ENCODE measurements at places on chromosomes 2 and 18. TPM values are rescaled to one million over a fixed set of nuclear protein-coding genes. Genes with fewer than 3 reads are reported as not detected.

Gene HOXD3
- not detected for total RNA-seq

Gene CXCR1
- 2.7 TPM for total RNA-seq

Gene RESP18
- total RNA-seq, result not detected

Gene ELOA2
- not detected for total RNA-seq

Gene HOXD13
- total RNA-seq, result not detected

Gene ARHGAP28
- total RNA-seq, result not detected

Gene DGUOK
- total RNA-seq, result 75.6 TPM

Gene LYG1
- total RNA-seq, result 0.88 TPM

Gene TSHZ1
- 18.2 TPM for total RNA-seq

- DNase-seq, result peak; percentile 63
These were observed 41.1 kb downstream of the NHEJ1 start for GRCh38 chr2:219119422-219120043.

DNA sequence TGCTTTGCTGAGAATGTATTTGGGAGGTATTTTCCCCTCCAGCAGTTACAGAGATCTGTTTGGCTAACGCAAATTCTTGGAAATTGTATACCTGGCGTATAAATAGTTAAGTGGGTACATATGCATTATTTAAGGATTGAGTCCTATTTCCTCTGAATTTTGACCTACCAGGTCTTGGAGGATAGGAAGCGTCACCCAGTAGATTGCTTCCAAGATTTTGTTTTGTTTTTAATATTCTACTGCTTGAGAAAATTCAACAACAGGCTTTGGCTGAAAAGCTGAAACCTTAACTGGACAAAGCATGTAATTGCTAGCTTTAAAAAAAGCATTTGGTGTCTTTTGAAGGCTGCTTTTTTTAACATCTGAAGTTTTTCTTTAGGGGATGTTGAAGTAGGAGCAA is 150.1 kb downstream of the WDSUB1 start:
- DNase-seq, result no peak

GRCh38 chr2:136310005-136310495 is 192.1 kb upstream of the CXCR4 start:
- DNase-seq, result peak; percentile 24

GRCh38 chr18:35407871-35408481 is 30.8 kb upstream of the ZNF396 start:
- DNase-seq, result peak; percentile 33

- DNase-seq, result no peak
These were observed 27.5 kb downstream of the CNRIP1 start for GRCh38 chr2:68292108-68292710.

DNA sequence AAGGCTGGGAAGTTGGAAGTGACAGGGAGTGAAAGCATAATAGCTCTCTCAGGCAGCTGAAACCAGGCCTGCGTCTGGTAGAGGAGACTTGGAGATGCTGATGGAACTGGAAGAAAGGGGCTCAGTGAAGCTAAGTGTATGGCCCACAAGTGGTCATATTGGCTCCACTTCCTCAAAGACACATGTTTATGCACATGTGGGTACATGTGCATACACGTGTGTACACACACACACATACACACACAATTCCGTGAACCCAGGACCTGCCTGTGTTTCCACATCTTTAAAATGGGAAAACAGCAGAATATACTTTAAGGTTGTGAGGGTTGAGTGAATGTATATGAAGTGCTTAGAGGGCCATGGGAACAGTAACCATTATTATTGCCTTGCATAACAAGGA is 160.9 kb downstream of the ARL6IP6 start:
- DNase-seq, result no peak

- no peak for DNase-seq
These were observed 86.5 kb downstream of the ROCK2 start for GRCh38 chr2:11257964-11258363.

- DNase-seq, result no peak
These were observed 116.0 kb downstream of the COPS8 start for GRCh38 chr2:237201461-237202287.

GRCh38 chr2:23114299-23114698 is 270.7 kb upstream of the KLHL29 start:
- DNase-seq, result no peak

GRCh38 chr2:217798743-217799562 is 203.8 kb downstream of the TNS1 start:
- DNase-seq, result no peak

GRCh38 chr2:37829202-37829601 is 95.9 kb upstream of the RMDN2 start:
- DNase-seq, result no peak

- DNase-seq, result no peak
These were observed 64.3 kb downstream of the EDAR start for GRCh38 chr2:108924580-108925251.

- no peak for DNase-seq
These were observed 36.9 kb downstream of the NAPG start for GRCh38 chr18:10562773-10563160.

- DNase-seq, result no peak
These were observed 62.6 kb downstream of the SMAD7 start for GRCh38 chr18:48887905-48888772.

DNA sequence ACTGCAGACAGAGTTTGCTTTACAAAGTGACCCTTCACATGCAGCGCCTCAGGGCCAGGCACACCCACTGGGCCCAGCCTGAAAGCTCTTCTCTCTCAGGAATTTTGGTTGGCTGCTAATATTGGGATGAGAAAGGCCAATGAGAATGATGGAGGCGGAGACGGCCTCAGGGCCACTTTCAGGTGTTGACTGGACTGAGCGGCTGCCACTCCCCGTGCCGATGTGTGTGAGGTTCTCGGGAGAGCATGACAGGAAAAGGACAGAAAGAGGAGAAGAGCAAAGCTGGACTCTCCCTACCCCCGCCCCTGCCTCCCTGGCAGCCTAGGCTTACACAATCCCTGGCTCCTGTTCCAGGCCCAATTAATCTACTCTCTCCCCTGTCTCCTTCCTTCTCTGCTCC is 155.7 kb downstream of the CELF4 start:
- DNase-seq, result no peak

DNA sequence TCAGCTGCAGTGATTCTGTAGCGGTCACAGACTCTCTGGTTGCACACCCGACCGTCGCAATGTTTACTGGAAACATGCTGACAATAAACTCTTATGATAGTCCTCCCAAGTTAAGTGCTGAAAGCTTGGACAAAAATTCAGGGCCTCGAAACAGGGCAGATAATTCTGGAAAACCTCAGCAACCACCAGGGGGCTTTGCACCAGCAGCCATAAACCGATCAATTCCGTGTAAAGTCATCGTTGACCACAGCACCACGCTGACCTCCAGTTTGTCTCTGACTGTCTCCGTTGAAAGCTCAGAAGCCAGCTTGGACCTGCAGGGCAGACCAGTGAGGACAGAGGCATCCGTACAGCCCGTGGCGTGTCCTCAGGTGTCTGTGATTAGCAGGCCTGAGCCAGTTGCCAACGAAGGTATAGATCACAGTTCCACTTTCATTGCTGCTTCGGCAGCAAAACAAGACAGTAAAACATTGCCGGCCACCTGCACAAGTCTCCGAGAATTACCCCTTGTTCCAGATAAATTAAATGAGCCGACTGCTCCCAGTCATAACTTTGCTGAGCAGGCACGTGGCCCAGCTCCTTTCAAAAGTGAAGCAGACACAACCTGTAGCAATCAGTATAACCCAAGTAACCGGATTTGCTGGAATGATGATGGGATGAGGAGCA is 166.1 kb downstream of the ASXL3 start:
- no peak for DNase-seq

GRCh38 chr2:78676921-78677696 is 348.4 kb upstream of the REG3G start:
- DNase-seq, result no peak

- no peak for DNase-seq
These were observed 126.1 kb downstream of the CLIP4 start for GRCh38 chr2:29241341-29241740.

DNA sequence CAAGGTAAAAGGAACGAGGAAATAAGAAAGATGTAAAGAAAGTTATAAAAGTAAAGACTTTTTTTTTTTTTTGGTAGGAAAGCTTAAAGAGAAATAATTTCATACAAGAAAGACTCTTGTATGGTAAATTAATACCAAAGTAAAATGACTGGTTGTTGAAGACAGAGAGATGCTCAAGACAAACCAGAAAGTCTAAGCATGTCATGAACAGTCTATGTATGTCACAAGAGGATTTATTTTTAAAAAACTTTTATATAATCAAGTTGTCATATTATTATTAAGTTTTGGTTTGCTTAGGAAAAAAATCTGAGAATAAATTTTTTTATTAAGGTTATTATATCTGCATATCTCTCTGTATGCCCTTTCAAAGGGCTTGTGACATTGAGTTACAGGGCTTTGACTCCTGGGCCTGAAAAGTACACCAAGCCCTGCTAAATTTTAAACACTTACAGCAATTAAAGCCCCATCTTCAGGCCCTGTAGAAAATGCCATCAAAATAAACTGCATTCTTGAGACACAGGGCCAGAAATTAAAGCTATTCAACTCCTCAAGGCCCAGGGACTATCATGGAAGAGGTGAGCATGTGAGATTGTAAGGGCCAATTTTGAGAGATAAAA is 10.9 kb upstream of the SGPP2 start:
- no peak for DNase-seq

DNA sequence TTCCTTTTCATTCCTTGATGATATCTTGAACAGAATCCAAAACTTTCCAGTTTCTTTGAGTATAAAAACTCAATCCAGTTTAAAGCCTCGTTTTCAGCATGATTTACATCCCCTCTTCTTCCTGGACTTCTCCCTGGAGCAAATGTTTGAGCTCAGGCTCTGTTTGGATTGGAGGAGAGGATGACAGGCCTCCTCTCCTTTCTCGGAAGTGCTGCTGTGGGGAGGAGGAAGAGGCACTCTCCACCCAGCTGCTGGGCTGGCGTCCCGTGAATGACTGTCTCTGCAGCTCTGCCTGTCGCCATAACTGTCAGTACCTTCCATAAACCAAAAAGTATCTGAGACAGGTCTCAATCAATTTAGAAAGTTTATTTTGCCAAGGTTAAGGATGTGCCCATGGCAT is 238.2 kb upstream of the AGAP1 start:
- DNase-seq, result no peak

DNA sequence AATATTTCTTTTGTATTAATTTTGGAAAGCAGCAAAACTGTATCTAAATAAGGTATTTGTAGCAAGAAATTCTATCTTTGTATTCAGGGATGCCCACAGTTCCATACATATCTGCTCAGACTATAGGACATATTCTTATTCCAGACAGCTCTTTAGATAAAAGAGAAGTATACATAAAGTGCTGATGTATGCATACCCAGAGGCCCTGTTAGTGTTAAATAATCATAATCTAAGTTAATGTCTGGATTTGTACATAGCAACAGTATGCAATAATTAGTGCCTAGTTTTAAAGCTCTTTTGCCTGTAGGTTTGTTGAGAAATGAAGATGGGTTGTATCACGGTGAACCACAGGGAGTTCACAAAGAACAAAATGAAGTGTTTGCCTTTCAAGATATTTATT is 428.0 kb upstream of the RGPD4 start:
- no peak for DNase-seq

DNA sequence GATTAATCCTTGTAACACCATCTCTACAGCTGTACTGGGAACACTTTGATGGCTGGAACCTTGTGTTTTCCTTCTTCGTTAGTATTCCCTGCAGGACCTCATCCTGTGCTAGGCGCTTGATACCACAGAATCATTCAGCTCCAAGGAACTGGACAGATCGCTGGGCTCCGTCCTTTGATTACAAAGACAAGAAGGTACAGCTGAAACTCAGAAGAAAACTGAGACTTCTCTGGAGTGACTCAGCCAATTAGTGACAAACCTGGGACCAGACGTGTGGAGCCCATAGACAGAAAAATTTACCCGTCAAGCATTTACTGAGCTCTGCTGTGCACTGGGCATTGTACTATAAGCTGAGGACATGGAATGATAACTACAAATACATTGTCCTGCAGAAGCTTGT is 67.3 kb downstream of the NCKAP5 start:
- DNase-seq, result no peak

- no peak for DNase-seq
These were observed 62.4 kb downstream of the MRPS9 start for GRCh38 chr2:105100046-105100840.

DNA sequence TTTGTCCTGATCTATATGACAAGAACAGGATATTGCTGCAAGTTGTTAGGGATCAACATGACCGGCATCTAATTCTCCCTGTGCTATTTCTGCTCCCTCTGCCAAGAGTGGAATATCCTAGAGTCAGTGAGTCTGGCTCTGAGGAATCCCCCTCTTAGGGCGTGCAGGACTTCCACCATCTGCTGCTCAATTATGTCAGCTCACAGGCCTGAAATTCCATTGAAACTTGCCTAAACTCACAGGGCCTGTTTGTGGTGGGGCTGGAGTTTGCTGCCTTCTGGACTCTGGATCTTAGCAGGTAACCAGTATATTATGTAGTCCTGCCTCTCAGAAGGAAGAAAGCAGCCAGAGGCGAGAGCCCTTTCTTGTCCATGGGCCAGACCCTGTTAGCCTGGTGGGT is 323.0 kb downstream of the TSN start:
- no peak for DNase-seq

DNA sequence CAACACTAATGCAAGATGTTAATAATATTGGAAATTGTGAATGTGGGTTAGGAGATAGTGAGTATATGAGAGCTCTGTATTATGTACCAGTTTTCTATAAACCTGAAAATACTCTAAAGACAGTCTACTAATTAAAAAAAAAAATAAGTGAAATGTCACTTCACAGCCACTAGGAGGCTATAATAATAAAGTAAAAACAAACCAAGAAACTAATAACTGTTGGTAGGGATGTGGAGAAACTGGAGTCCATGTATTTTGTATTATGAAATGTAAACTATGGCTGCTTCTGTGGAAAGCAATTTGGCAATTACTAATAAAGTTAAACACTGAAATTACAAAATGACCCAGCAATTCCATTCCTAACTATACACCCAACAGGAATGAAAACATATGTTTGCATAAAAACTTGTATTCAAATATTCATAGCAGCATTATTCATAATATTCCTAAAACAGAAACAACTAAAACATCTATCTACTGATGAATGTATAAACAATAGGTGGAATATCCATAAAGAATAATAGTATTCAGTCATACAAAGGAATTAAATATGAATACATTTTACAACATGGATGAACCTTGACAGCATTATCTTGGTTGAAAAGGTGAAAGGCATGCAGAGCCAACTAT is 36.2 kb downstream of the CCDC178 start:
- DNase-seq, result no peak

- DNase-seq, result no peak
These were observed 12.0 kb downstream of the SFTPB start for GRCh38 chr2:85655961-85656417.

GRCh38 chr2:226159875-226160479 is 639.6 kb downstream of the IRS1 start:
- DNase-seq, result no peak

DNA sequence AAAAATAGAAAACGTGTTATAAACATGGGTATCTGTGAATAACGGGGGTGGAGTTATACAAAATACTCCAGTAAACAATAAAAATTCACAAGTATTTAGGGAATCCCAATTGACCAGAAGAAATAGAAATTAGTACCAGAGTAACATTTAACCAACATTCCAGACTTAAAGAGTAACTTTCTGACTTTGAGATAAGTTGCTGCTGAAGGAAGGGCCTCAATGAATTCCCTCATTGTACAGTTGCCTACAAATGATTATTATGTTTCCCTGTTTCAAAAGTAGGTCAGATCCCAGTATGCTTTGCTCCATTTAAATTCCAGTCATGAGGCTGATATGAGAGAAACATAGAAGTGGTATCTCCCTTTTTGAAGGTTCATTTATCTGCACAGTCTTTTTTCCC is 88.3 kb upstream of the KCNH7 start:
- no peak for DNase-seq
